ENCODE measurements at places on chromosomes 2 and 18.

DNA sequence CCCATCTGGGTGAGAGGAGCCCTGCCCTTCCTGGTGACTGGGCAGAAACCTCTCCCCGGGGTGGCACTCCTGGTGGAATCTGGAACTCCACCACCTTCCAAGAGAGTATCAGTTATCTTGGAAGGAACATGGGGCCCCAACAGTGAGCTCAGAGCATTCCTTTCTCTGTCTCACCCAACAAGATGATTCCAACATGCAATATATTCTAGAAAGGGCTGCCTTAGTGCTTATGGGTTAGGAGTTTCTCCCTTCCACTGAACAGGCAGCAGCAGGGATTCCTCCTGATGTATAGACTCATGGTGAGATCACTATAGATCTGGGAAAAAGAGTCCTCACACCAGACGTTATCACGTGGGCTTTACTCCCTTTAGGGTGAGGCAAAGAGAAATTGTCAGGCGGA is 147.1 kb downstream of the COL4A4 start:
- DNase-seq, result no peak

DNA sequence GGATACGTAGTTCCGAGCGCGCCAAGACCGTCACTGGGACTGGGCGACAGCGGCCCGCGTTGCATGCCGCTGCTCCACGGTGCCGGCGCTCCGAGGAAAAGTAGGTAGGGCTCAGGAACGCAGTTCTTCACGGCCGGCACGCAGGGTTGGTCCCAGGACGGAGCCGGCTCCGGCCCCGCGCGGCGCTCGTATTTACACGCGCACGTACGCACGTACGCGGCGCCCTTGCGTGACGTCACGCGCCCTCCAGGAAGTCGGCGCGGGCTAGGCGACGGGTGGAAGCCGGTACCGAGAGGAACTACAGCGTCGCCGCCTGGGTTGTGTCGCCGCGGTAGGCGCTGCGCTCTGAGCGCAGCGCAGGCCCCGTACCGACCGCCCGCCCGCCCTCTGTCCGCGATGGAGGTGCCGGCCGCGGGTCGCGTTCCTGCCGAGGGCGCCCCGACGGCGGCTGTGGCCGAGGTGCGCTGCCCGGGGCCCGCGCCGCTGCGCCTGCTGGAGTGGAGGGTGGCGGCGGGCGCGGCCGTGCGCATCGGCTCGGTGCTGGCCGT is at the start of gene CTDP1:
TSS of gene CTDP1 (plus strand) at position 252 of the 548 bp plus-strand sequence. CDS start at position 397, 145 bp downstream.
- peak; percentile 62 for DNase-seq

- no peak for DNase-seq
These were observed 33.6 kb downstream of the LYPD6 start for GRCh38 chr2:149363958-149364357.

- DNase-seq, result no peak
These were observed 163.9 kb downstream of the CDH2 start for GRCh38 chr18:28013066-28013465.

All from CMK (cell line).